ENCODE measurements at places on chromosomes 2 and 18.

GRCh38 chr2:144876013-144876412, 356.1 kb upstream of the ZEB2 start:
- no peak for DNase-seq

GRCh38 chr2:127389778-127390435, 2.1 kb upstream of the MAP3K2 start:
- peak; percentile 78 for DNase-seq

- no peak for DNase-seq
These were observed 50.5 kb upstream of the SLC1A4 start for GRCh38 chr2:64938607-64939285.

- peak; percentile 11 for DNase-seq
These were observed 543.7 kb downstream of the TRIB2 start for GRCh38 chr2:13260402-13260801.

GRCh38 chr18:4639628-4640310, 184.7 kb upstream of the DLGAP1 start:
- no peak for DNase-seq

- no peak for DNase-seq
These were observed 35.2 kb downstream of the HS1BP3 start for GRCh38 chr2:20615466-20616241.

DNA sequence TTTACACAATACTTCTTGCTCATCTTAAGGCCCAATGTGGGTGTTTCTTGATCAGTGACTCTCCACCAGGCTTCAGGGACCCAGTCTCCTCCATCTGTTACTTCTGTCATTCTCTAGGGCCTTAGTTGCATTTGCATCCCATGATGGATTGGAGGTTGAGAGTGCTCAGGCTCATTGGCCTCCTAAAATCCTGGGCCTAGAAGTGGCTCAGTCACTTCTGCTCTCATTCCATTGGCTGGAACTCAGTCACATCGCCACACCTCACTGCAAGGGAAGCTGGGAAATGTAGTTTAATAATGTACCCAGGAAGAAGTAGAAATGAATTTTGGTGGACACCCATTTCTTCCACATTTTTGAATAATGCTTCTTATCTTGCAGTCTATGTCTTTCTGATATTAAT, 223.5 kb downstream of the HRH4 start:
- DNase-seq: peak; percentile 19

DNA sequence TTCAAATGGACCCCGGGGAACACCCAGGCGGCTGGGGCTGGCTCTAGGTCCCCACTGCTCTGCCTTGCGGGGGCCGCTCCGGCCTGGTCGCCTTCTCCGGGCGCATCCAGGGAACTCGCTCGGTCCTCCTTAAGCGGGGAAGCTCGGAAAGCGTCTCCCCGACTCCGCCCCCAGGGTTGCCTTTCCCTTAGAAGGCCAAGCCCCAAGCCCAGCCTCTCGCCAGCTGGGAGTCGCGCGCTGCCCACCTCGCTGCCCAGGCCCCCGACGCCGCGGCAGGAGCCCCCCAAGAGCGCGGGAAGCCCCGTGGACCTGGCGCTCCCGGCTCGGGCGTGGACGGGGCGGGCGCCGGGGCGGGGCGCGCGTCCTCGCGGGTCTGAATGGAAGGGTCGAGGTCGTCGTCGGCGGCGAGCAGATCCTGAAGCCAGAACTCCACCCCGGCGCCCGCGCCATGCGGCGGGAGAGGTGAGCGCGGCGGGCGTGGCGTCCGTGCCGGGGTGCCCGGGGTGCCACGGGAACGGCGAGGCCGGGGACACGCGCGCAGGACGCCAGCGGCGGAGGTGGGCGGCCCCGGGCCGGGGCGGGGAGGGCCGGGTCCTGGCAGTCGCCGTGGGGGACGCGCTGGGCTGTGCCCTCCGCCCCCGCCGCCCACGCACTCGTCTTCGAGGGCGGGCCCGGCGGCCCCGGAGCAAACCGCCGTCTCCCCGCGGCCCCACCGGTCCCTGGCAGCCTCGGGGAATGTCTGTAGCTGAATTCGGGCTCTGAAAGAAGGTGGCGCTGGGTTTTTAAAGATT, at the start of gene BOK:
Gene BOK, plus strand, starts transcription at position 214 of the 791 bp plus-strand sequence. CDS start 739 bp downstream, outside the sequence.
- DNase-seq: no peak

- DNase-seq: no peak
These were observed 859 bp upstream of the COLEC12 start for GRCh38 chr18:501406-501714.

DNA sequence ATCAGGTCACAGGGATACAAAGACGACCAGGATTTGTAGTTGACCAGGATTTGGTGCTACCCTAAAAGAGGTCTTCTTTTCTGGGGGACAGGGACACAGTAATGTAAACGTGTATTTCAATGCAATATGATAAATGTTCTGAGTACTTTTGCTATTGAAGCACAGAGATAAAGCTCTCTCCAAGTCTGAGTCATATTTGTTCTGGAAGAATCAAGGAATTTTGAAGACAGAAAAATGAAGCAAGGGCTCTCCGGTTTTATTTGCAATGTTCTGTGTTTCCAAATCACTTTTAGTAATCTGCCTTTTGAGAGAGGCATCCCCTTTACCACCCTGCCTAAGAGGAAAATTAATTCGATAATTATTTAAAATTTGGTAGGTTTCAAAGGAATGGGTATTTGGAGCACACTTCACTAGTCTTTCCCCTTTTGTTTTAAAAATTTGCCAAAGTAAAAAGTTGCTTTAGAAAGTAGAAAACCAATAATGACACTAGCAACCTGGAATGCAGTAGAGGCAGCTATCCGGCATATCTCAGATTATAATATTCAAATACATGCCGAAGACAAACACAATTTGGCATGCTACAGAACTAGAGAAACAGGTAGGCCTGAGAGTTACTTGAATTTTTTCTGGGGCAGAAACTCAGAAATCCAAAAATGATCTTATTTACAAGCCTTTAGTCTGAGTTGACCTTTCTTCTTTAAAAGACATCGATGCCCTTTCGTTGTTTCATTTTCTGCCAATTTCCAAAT, 82.7 kb downstream of the MREG start:
- DNase-seq: no peak

DNA sequence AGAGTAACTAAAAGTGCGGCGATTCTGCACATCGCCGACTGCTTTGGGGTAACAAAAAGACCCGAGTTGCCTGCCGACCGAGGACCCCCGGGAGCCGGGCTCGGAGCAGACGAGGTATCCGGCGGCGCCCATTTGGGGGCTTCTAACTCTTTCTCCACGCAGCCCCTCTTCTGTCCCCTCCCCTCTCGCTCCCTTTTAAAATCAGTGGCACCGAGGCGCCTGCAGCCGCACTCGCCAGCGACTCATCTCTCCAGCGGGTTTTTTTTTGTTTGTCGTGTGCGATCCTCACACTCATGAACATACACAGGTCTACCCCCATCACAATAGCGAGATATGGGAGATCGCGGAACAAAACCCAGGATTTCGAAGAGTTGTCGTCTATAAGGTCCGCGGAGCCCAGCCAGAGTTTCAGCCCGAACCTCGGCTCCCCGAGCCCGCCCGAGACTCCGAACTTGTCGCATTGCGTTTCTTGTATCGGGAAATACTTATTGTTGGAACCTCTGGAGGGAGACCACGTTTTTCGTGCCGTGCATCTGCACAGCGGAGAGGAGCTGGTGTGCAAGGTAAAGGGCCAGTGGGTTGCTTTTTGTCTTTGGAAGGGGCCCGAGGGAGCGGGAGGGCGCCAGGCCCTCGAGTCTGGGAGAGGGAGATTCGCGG, 1.4 kb downstream of the TRIB2 start:
- peak; percentile 15 for DNase-seq

- peak; percentile 84 for DNase-seq
These were observed 80.9 kb downstream of the CHRNA1 start for GRCh38 chr2:174683392-174683759.

- no peak for DNase-seq
These were observed 117.8 kb upstream of the SPRED2 start for GRCh38 chr2:65550246-65550645.

DNA sequence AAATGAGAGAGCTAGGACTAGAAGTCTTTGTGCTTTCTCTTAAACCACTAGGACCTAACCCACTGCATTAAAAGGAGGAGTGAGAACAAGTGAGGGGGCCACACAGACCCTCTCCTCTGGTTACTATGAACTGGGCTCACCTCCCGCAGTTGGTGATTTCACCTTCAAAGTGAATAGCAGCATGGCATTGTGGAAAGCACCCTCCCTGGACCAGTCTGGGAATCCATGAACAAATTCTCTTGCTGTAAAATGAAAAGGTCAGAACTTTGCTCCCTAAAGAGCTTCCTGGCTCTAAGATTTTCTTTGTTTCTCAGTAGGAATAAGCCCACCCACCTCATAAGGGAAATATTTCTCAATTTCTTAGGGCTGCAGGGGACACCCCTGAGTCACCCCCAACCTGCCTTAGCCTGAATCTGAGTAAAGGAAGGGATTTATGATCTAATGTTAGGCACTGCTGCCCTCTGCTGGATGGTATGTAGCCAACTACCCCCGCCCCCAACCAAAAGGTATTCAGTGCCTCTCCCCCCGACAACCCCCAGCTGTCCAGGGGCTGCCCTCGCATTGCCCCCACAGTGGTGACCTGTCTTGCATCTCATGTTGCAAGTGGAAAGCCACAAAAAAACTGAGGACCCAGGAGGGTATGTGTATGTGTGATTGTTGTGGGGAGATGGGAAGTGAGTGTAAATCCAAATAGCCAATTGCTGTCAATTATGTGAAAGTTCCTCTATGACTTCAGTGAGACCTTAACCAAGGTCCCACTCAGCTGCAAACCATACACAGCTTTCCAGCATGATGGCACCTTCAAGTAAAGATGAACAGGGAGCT, 230.9 kb upstream of the SLC14A2 start:
- DNase-seq: peak; percentile 61

DNA sequence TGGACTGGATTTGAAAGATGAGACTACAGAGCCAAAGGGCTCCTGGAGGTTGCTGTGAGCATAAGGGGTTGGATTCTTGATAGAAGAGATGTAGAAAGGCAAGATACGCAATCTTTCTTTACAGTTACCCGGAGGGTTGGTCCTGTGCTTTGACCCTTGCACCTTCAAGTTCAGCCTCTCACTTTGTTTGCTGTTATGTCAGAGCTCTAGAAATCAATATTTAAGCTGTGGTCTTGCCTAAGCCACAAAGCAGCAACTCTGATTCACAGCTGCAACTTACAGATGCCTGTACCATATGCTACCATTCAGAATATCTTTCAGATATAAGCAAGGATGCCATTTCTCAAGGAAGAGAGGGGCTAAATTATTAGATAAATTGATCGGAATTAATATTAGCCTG, 943.1 kb upstream of the LRRTM1 start:
- no peak for DNase-seq

DNA sequence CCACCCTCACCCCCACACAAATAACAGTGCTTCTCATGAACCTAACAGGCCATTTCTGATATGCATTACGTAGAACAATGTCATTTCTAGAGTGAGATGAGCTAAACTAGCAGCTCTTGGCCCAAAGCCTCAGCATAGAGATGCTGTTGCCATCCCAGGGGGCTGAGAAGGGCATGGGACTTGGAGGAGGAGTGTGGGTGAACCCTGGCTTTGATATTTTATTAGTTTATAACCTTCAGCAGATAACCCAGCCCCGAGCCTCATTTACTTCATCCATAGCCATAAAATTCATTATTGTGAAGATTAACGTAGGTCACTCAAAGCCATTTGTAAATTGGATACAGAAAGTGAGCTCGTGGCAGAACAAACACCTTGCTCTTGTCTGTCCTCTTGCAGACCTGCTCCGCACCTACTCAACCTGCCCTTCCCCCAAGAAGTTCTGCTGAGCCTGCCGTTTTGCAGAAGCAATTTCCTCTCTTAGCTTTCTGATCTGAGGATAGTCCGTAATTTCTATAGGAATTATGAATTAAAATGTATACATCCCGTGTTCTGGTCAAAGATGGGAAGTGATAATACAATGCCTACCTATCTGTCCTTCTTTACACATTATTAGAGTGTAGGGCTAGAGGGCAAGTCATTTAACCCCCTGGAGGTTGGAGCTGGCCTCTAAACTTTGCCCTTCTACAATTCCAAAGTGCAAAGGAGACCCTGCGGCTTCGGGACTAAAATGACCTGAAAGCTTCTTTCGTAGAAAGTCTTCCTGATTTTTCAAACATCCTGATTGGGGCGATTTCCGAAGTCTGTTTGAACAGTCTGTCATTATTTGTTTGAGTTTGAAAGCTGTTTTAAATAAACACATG, 187.4 kb downstream of the BCL2 start:
- no peak for DNase-seq

- peak; percentile 38 for DNase-seq
These were observed 257.0 kb upstream of the GYPC start for GRCh38 chr2:126399001-126399400.

- no peak for DNase-seq
These were observed 381.2 kb downstream of the MBD2 start for GRCh38 chr18:53843113-53843760.

GRCh38 chr2:145623136-145623535, 1103.2 kb upstream of the ZEB2 start:
- no peak for DNase-seq

DNA sequence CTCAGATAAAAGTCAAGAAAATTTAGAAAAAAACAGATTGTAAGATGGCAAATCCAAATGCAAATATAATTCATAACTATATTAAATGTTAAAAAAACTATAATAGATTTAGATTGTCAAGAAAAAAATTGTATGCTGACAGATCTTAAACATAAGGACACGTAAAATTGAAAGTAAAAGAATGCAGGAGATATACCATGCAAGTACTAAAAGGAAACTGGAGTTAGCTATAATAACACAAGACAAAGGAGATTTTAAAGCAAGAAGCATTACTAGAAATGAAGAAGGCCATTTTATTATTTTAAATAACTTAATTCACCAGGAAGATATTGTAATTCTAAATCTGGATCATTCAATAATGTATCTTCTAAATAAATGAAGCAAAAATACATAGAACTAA, 48.3 kb downstream of the TTC21B start:
- no peak for DNase-seq

GRCh38 chr18:23837591-23837990, 148.3 kb downstream of the LAMA3 start:
- DNase-seq: peak; percentile 24

- no peak for DNase-seq
These were observed 52.1 kb downstream of the RHBDD1 start for GRCh38 chr2:226887940-226888339.

DNA sequence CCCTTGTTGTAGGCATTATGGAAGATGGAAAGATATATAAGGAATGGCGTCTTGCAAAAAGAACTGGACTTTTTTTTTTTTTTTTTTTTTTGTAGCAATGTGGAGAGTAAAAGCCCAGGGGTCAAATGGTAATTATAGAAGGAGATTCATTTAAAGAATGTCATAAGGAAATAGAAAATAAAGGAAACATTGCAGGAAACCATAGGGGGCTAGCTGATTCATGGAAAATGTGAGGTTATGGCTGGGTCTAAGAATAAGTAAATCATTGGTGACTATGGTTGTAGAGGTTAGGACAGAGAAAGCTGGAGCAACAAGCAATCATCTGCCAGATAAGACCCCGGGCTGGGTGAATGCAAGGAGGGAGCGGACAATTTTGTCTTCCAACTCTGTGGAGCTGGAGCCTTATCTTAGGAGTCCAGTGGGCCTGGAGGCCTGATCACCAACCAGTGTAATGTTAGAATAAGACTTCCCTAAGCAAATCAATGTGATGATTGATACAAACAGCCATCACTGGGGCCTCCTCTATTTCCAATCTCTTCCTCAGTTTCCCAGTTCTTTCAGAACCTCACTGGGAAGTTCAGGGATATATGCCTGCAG, 201.2 kb upstream of the TNP1 start:
- DNase-seq: no peak
